ENCODE measurements at places on chromosomes 12 and 14.
A peak's percentile ranks its signal among the peaks of the same experiment; 100 is the strongest.

DNA sequence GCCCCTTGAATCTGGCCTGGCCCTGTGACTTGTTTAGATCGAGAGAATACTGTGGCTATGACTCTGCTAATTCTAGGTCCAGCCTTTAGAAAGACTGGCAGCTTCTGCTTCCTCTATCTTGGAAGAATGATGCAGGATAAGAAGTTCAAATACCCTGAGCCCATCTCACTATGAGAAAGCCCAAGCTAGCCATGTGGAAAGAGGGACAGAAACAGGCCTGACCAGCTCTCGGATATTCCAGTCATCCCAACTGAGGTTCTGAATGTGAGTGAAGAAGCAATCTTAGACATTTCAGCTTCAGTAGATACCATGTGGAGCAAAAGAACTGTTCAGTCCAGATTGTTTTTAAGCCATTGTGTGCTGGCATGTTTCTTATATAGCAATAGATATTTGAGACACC is 17.3 kb upstream of the KRR1 start:
- DNase-seq: no peak

DNA sequence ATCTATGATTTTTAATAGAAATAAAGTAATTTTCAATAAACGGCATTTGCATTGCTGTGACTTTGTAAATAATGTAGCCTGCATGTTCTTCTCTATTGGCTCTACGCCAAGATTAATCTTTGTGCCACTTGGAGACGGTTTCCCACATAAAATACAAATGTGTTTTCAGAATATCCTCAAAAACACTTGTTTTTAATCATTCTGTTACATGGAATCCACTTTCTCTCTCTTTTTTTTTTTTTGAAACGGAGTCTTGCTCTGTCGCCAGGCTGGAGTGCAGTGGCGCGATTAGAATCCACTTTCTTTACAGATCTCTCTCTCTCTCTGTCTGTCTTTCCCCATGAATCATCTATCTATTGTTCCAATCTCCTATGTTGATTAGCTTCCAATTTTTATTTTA is 22.8 kb upstream of the SSPN start:
- no peak for DNase-seq

GRCh38 chr14:45051180-45051579 is 32.7 kb upstream of the PRPF39 start:
- DNase-seq: no peak

DNA sequence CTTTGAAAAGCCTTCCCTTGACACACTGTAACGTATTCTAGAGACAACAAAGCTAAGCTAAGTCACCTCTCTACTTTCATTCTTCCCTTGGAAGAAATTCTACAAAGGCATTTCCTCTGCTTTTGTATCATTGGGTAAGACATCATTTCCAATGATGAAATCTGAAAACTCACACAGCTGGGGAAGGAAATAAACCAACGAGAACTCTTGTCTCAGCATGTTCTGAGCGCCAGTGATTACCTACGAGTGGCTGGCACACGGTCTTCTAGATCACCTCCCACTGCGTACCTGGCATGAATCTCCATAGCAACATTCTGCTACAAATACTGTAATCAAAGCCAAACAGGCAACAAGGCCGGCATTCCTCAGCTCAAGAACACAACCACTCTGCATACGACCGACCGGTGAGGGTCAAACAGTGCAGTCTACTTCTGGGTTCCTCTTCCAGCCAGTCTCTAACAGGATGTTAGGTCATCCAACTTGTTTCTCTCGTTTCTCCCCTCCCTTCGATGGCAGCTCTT is 7.6 kb downstream of the VPS37B start:
- DNase-seq: no peak

- no peak for DNase-seq
These were observed 20.6 kb upstream of the PKP2 start for GRCh38 chr12:32917094-32917611.

- peak; percentile 48 for DNase-seq
These were observed 10.2 kb upstream of the GOLGA5 start for GRCh38 chr14:92783813-92784431.

DNA sequence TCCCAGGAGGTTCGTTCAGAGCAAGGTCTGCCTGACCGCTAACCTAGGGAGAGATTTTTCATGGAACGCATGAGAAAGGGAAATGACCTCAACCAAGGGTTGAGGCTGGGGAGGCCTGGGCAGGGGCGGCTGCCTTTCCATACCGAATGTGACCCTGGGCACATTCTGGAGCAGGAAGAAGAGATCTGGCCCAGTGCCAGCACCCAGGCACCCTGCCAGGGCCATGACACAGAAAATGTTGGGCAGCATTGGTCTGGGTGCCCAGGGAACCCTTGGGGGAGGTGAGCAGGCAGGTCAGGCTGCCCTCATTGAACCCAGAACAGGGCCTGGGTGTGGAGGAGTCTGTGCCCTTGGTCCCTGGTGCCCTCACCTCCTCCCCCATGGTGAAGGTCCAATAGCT is 106.8 kb downstream of the CALM1 start:
- DNase-seq: no peak

- no peak for DNase-seq
These were observed 173.9 kb downstream of the TTC7B start for GRCh38 chr14:90642244-90642717.

DNA sequence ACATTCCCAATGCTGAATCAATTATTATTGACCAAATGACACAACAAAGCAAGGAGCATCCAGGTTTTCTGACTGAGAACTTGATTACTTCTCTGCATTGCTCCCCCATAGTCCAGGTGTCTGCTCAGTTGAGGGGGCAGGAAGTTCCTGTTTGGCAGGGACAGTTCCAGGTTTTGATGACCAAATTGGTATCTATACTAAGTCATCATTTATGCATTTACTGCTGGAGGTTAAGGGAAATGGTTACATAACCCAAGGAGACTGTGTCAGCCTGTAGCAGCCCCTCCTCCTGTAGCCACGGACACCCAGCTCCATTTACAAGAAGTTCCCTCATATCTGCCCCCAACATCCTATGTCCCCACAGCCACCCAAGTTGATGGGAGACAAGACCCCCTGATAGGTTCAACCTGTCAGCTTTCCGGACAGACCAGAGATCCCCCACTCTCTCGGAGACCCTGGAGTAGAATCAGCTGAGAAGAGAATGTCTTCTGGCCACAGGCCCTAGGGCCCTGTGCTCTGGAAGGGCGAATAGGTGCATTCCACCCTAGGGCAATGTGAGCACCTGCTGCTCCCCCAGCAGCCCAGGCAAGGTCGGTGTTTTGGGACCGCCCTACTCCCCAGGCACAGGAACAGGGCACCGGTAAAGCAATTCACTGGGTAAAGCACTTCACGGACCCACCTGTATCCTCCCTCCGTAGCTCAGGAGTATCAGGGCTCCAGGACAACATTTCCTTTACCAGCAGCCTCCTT is 23.6 kb downstream of the IRF2BPL start:
- no peak for DNase-seq

DNA sequence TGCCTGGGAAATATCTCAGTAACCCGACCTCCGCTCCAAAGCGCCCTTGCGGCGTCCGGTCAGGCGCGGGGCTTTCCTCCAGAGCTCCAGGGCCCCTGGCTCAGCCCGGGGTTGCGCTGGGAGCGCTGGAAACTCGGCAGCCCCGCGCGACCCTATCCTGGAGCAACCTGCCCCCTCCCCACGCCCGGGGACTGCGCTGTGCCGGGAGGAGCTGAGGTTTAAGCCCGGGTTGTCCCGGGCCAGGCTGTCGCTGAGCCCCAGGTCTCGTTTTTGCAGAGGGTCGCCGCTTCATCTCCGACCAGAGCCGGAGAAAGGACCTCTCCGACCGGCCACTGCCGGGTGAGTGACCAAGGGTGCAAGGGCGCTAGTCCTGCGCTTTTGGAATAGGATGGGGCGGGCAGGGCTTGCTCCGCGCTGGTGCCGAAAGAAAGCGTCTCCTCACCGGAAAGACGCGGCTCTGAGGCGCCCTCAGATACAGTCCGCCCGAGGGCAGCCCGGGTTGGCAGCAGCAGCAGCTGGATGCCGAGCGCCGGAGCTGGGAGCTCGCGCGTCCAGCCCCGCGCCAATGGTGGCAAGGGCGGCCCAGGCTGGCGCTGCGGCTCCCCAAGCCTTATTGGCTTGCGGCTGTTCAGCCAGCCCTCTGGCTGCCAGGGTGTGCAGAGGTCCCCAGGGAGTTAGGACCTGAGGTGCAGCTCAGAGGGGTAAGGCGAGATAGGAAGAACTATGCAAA is 1.5 kb downstream of the SPX start:
- no peak for DNase-seq

DNA sequence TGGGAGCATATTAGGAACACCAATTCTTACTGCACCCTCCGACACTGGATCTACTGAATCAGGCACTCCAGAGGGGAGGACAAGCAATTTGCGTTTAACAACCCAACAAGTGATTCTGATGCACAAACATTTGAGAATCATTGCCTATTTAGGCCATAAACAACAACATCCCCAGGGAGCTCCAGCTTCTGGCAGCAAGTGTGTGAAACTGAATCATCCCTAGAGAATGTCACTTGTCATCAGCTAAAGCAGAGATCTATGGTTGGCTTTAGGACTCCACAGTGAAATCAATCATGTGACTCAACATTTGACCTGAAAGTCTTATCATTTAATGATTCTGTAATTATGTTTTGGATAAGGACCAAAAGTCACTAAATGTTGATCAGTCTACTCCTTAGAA is 505.0 kb upstream of the FLRT2 start:
- peak; percentile 61 for DNase-seq

- no peak for DNase-seq
These were observed 15.1 kb downstream of the CYP46A1 start for GRCh38 chr14:99699085-99699760.

- DNase-seq: no peak
These were observed 124.3 kb upstream of the LMNTD1 start for GRCh38 chr12:25677232-25677937.

DNA sequence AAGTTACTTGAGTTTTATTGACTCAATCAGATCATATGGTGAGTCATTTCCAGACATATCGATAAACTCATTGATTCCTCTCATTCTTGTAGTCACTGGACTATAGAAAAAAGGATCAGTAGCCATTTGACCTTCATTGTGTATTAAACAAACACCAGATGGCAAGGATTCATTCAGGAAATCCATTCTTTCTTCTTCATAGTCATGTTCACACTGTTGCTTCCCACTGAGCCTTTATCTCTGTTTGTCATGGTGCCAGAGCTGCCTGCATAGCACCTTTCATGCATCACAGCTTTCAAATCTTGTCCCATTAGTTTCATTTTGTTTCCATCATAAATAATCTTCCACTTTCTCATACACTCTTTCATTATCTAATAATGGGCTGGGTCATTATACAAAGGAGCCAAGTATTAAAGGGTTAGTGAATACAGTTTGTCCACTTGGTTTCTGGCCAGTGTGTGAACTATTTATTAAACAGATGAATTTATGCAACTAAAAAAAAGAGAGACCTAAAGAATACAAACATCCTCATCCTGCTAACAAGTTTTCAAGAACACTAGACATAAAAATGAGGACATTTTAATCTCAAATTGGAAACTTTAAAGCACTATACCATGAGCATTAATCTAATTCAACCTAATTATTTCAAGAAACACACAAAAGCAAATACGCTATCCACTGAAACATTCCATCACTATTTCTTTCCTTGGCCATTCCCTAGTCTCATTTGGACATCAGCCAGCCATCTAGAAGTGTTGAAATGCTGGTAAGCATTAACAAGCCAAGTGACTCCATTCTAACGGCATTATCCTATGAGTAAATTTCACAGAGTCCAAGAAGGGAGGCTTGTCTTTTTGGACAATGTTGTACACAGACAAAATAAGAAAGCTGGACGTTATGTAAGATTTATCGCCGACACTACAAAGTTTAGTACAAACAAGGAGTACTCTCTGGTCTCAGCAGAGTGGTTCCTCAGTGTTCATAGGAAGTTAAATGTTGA is 476.5 kb downstream of the FOXG1 start:
- peak; percentile 62 for DNase-seq

- no peak for DNase-seq
These were observed 4.0 kb downstream of the VPS37B start for GRCh38 chr12:122891661-122892525.

DNA sequence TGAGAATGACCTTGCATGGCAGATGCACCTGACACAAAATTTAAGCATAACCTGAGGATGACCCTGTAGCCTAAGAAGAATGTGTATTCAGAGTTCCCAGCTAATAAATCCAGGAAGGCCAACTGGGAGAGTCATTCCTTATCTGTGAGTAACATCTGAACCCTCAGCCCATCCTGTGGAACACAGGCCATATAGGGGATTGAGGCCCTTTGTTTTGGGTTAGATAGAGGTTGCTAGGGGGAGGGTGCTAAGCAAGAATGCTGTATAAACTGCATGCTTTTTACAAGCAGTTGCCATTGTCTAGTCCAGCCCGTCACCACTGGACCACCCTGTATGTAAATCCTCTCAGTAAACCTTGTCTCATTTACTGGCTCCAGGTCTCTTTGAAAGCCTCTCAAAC is 77.0 kb downstream of the BICD1 start:
- DNase-seq: no peak

DNA sequence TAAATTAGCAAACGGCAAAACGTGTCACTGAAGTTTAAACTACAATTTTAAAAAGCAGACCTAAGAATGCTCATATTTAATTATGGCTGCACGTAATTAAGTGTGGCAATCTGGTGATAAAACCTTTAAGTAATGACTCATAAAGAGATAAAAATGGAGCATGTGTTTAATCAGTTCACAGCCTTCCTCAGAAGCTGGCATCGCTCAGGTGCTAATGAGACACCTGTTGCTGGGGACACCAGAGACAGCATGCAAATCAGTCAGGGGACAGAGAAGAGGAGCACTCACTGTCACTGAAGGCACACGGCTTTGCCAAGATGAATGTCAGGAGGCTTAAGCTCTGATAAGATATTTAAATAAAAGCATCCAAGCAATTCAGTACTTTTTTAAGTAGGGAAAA is 840.3 kb downstream of the GALC start:
- no peak for DNase-seq

- no peak for DNase-seq
These were observed 48.9 kb downstream of the HRK start for GRCh38 chr12:116832353-116832752.

- DNase-seq: no peak
These were observed 3.3 kb upstream of the IAPP start for GRCh38 chr12:21369141-21369980.

GRCh38 chr12:117042862-117043261 is 56.4 kb downstream of the TESC start:
- DNase-seq: no peak

GRCh38 chr14:103762036-103762435 is 46.4 kb downstream of the ZFYVE21 start:
- DNase-seq: no peak

Measured in fibroblast of skin of left quadriceps (primary cell).